Colonic mucosa (tissue), 4 donors: ENCODE measurements at places on chromosomes 12 and 14. TPM values are rescaled to one million over a fixed set of nuclear protein-coding genes. Genes with fewer than 3 reads are reported as not detected.

The KIF26A gene
- total RNA-seq, result 6.6 TPM

DNA sequence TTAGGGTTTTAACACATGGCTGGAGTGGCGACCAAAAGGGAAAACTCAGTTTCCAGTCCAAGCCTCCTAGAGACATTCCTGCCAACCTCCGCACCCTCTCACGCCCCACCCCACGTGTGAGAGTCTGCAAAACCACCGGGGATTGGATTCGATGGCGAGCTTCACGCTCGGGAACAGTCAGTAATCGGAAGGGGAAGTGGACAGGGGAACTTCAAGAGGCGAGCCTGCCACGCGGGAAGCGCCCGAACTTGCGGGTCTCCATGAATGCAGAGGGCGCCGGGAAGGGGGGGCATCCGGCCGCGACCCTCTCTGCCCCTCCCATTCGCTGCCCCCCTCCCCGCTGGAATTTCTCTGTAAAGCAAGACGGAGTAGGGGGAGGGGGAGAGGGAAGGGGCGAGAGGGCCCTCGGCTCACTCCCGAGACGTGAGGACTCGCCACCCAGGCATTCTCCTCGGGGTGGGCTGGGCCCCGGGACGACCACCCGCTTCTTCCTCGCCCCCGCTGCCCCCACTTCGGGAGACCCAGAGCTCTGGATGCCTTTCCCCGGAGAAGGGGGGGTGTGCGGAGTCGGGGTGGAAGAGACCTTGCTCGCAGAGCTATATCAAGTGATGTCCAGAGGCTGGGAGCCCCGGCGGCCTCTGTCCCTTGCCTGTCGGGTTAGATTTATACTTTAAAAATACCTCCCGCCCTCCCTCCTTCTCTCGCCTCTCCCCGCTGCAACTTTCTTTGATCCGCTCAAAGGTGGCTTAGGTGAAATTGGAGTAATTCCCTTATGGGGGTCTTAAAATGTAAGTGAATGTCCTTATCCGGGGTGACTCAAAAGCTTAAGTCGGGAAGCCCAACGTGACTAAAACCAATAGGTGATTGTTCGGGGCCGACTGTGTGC lies 2.5 kb upstream of the CCND2 start:
- peak; percentile 78 for DNase-seq

DNA sequence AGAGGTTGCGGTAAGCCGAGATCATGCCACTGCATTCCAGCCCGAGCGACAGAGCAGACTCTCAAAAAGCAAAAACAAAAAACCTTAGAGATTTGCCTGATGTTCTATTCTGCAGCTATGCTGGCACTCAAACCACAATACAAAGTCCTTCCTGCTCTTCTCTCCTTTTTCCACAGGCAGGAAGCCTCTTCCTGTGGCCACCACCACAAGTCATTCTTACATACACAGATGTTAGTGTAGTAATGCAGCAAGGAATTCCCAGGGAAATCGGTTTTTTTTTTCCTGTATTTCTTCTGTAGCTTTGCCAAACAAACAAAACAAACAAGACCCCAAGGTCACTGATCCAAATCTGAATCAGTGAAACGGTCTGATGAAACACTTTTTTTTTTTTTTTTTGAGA lies 104.3 kb downstream of the FIGNL2 start:
- DNase-seq, result no peak

GRCh38 chr12:120421701-120422100 lies 16.2 kb upstream of the COX6A1 start:
- DNase-seq, result no peak

DNA sequence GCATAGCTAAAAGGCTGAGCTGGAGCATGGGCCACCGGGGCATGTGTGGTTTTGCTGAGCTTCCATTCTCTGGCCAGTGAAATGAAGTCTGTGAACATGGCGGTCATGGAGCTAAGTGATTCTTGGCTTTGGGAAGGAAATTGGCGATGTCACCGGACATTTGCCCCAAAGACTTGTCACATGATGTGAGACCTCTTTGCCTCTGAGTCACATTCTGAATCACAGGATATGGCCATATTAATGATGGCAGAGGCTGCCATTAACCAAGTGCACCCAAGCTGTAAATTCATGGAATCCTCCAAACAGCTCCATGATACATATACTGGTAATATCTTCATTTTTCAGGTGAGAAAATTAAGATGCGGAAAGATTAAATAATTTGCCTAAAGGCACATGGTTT lies 27.4 kb upstream of the BATF start:
- no peak for DNase-seq

- DNase-seq, result no peak
Observed at GRCh38 chr12:43099691-43100163, 452.3 kb downstream of the ADAMTS20 start.

DNA sequence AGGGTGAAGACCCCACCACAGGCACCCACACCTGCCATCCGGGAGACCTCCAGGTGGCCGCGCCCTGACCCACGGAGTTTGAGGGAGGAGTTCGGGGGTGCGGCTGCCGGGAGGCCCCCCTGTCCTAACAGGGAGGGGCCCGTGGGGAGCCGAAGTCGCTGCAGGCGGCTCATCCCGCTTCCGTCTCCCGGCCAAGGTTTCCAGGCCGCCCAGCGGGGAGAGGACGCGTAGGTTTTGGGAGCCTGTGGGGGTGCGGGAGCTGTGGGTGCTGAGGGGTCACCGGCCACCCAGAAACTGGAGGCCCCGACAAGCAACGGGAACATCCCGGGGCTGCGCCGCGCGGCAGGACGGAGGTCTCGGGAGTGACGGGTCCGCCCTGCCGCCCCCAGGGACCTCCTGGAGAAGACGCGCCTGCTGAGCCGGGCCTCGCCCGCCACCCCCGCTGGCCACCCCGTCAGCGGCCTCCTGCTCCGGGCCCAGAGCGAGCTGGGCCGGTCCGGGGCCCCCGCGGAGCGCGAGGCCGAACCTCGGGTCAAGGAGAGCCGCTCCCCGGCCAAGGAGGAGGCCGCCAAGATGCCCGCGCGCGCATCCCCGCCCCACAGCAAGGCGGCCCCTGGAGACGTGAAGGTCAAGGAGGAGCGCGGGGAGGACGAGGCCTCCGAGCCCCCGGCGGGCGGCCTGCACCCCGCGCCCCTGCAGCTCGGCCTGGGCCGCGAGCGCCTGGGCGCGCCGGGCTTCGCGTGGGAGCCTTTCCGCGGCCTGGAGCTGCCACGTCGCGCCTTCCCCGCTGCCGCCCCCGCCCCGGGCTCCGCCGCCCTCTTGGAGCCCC lies 27.6 kb downstream of the LRCOL1 start:
- DNase-seq, result no peak

DNA sequence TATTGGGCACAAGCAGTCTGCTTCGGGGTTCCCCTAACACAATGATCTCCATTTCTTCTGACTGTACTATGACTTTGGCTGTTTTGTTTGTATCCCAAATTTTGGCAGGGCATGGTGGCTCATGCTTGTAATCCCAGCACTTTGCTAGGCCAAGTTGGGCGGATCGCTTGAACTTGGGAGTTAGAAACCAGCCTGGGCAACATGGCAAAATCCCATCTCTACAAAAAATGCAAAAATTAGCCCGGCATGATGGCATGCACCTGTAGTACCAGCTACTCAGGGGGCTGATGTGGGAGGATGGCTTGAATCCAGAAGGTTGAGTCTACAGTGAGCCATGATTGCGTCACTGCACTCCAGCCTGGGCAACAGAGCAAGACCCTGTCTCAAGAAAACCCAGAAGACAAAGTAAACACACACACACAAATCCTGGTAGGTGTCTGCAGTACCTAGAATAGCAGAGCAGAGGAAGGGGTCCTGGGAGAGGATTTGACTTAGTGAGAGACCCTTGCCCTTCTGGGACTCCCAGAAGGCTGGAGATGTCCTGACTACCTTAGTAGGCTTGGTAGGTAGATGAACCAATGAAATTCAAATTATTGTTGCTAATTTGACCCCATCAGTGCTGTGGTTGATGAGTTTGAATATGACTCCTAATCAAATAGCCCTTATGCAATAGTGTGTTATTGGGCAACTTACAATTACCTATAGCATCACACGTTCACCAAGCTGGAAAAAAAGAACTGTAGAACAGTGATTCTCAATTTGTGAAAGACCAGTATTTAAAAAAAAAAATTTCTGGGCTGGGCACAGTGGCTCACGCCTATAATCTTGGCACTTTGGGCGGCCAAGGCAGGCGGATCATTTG lies 6.8 kb upstream of the AEBP2 start:
- DNase-seq, result no peak

- DNase-seq, result no peak
Observed at GRCh38 chr14:104386151-104386841, 193.3 kb upstream of the C14orf180 start.

DNA sequence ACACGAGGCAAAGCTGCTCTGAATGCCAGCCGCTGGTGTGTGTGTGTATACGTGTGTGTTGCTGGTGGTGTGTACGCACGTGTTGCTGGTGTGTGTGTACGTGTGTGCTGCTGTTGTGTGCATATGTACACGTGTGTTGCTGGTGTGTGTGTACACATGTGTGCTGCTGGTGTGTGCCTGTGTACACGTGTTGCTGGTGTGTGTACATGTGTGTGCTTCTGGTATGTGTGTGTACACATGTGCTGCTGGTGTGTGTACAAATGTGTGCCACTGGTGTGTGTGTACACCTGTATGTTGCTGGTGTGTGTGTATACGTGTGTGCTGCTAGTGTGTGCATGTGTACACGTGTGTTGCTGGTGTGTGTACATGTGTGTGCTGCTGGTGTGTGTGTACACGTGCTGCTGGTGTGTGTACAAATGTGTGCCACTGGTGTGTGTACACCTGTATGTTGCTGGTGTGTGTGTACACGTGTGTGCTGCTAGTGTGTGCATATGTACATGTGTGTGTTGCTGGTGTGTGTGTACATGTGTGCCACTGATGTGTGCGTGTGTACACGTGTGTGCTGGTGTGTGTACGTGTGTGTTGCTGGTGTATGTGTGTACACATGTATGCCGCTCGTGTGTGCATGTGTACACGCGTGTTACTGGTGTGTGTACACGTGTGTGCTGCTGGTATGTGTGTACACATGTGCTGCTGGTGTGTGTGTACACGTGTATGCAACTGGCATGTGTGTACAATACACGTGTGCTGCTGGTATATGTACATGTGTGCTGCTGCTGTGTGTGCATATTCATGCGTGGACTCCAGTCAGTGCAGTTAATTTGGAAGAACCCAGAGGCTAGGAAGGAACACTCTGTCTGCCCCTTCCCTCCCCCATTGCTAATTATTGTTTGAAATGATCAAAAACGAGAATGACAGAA lies 47.2 kb downstream of the CACNA2D4 start:
- DNase-seq, result peak; percentile 7

- DNase-seq, result no peak
Observed at GRCh38 chr14:37138898-37139297, 33.5 kb downstream of the SLC25A21 start.

GRCh38 chr12:102811110-102811737 lies 105.8 kb downstream of the PAH start:
- no peak for DNase-seq

DNA sequence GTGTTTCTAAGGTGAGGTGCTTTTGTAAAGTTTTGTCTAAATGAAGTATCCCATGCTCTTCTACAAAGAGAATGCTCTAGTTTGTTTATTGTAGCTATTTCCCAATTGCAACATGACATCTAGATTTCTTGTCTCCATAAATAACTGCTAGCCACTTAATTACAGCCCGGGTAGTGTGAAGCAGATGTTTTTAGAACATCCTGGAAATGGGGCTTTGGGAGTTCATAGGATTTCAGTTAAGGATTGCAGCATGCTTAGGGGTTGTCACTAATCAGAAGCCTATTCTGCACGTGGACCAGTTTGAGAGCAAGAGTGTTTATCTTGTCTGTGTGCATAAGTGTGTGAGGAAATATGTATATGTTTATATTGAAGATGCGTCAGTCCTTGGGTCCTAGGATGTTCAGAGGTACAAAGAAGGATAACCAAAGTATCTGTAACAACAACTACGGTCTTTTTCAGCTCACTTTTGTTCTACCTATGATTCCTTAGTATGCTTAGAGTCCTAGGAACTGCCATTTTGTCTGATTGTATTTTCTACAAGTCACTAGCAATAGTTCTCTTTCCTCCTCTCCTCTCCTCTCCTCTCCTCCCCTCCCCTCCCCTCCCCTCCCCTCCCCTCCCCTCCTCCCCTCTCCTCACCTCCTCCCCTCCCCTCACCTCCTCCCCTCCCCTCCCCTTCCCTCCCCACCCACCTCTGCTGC lies 135.3 kb downstream of the ACSS3 start:
- no peak for DNase-seq

DNA sequence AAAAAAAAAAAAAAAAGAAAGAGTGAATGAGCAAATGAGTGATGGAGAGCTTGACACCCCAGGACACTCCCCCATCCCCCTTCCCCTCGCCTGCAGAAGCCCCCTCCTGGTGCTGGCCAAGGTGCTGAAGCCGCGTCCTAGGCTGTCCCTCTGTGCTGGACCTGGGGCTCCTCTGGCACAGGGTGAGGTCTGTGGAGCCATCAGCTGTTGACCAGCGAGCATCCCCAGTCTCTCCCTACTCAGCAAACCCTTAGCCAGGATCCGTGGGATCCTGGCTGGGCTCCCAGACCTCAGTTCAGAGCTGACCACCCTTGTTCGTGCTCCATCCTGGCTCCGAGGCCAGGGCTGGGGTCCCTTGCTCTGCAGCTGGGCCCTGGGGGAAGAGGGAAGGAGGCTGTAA lies 5.4 kb upstream of the KIF26A start:
- no peak for DNase-seq

- DNase-seq, result no peak
Observed at GRCh38 chr12:47017901-47018475, 61.4 kb upstream of the PCED1B start.

DNA sequence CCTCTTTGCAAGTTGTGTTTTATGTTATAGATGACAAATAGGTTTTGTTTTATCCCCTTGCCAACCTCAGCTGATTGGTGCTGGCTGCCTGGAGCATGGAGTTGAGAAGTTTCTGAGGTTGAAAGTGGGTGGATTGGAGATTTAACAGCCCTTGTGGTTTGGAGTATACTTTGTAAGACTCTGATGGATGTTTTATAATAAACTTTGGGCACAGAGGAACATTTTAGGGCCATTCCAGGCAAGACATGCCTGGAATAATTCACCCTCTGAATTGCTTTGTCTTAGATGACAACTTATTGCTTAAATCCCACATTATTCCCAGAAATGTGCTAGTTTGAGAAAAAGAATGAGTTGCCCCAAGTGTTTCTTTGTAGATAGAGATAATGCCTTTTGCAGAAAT lies 158.9 kb downstream of the SLC5A8 start:
- DNase-seq, result no peak

DNA sequence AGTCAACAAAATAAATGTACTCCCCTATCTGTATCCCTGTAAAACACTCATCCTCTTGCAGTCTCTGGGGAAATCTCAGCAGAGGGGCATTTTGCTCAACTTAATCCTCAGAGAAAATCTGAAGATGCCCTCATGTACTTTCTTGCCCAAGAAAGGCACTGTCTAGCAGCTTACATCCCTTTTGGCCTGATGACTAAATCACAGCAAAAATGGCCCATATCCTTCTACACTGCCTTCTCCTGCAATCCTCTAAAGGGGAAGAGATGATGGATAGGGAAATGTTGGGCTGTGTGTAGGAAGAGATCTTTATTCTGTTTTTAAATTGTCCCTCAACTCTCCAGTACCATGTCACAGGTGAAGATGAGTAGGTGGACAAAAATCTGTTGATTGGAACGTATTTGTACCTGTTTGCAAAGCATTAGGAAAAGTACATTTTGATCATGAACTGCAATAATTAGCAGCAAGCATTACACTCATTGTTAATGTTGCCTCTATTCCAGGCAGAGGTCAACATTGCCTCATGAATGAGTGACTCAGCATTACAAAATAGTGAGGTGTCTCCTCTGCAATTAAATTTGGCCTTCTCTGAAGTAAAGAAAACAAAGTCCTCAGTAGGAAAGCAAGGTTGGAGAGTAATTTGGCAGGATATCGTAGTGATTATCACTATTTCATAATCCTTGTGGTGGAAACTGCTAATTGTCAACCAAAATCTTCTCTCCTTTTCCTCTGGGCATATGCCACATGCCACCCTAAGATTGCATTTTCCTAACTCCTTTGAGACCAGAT lies 172.4 kb upstream of the CAND1 start:
- DNase-seq, result no peak

- no peak for DNase-seq
Observed at GRCh38 chr14:76882651-76883050, 56.4 kb downstream of the LRRC74A start.
